ENCODE measurements at places on chromosomes 7 and 10.

GRCh38 chr7:67661-68395, 124.5 kb upstream of the FAM20C start:
- no peak for DNase-seq

DNA sequence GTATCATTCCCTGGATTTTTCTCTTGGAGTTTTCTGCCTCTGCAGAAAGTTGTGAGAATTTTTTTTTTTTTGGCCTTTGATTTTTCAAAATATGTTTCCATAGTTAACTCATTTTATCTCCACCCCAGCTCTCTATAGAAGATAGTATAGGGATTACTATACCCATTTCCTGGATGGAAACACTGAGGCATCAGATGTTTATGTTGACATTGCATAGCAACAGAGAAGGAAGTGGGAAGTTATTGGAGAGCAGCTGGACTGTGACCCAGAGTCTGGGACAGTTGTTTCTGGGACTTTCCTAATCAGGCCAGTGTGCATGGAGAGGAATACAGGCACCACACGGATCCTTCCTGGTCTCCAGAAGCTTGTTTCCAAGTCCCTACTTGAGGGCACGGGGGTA, 158.0 kb downstream of the CDH23 start:
- DNase-seq: no peak

DNA sequence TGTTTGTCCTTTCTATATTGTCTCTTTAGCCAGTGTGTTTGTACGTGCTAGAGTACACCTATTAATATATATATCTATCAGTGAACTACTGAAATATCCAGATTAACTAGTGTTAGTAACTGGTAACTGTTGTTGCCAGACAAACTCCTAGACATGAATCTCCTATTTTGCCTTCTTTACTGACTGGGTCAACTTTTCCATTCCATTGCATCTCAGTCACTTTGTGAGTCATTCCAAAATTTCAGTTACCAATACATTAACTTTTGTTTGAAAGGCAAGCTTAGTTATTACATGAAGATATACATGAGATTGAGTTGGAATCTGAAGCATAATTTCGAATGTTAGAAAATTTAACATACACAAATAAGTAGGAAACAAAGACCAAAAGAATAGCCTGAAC, 51.4 kb downstream of the BTAF1 start:
- DNase-seq: no peak

DNA sequence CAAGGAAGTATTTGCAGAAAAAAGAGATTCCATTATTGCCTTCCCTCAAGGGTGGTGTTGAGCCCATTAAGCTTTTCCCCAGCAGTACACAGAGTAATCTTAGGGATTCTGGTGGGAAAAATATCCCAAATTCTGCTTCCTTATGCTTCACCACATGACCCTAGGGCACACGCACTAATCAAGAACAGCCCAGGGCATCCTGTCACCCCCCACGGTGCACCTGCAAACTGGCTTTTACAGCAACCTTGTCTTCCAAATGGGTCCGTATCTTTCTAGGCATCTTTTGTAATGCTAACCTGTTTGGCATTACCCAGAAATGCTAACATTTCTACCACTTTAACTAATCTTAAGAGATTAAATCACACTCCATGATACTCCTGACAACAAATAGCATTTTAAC, 926 bp upstream of the C7orf33 start:
- DNase-seq: no peak

DNA sequence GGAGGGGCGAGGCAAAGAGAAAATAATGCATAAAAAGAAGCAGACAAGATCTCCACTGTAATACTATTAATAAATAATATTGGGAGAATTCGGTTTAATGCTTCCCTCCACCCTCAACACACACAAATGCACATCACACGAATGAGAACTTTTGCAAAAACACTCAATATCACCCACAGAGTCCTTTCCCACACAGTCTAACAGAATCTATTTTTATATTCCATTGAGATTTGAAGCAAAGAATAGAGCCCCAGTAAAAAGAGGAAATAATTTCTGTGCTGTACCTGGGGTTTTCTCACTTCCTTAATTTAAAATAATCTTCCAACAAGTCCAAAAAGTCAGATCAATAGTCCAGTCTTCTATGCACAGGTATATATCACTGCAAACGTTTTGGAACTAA, 17.0 kb downstream of the PIK3AP1 start:
- no peak for DNase-seq

DNA sequence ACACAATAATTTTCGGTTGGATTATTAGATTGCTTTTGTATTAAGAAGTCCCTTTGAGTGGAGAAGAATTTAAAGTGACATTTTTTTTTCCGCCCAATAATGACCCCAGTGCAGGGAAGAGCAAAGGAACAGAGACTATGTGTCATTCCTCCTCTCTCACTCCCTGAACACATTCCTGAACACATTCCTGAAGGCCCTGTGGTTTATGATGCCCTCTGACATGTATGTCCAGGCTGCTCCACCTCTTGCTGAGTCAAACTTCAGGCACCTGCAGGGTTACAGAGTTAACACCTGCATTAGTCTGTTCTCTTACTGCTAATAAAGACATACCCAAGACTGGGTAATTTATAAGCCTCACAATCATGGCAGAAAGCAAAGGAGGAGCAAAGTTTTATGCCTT, 704.0 kb upstream of the LRRN3 start:
- no peak for DNase-seq

- no peak for DNase-seq
These were observed 21.0 kb upstream of the EIF5AL1 start for GRCh38 chr10:79491143-79491835.

GRCh38 chr7:90269163-90269562, 24.2 kb downstream of the CFAP69 start:
- DNase-seq: no peak

DNA sequence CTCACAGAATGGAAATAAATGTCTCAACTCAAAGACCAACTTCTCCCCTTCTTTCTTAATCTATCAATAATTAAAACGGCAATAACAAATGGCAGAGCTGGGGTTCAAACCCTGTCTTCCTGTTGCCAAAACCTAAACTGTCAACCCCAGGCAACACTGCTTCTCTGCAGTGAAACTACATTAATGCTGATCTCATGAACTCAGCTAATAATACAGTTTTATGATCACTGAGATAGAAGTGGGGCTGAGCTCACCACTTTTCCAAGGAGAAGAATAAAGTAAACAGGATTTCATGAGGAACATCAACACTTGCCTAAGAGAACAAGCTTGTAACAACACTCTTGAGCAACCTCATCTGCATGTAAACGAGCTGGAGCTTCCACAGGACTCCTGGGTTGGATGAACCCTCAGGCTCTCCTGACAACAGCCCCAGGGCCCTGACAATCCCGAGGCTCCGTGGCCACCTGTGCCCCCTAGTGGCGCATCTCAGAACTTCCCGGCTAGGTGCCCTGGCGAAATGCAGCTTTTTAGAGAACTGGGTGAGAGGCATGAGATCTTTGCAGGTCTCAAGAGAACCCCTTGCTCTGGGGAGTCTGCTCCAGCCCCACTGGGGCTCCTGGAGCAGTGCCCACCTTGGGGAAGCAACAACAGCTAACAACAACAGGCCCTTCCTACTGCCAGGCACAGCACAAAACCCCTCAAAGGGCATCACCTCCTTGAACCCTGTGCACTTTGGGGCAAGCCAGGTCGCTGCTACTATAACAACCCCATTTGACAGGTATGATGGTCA, 169.3 kb downstream of the SH3PXD2A start:
- peak; percentile 85 for DNase-seq

DNA sequence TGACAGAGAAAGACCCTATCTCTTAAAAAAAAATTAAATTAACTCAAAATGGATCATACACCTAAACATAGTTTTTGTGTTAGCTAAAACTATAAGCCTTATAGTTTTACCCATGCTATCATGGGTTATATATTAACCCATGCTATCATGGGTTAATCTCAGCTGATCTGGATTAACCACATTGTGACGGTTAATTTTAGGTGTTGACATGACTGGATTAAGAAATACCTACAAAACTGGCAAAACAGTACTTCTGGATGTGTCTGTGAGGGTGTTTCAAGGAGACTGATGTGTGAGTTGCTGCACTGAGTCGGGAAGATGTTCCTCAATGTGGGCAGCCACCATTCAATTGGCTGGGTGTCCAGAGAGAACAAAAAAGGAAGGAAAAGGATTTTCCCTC, 44.3 kb upstream of the FXYD4 start:
- no peak for DNase-seq

- DNase-seq: no peak
These were observed 7.8 kb downstream of the MYL7 start for GRCh38 chr7:44133295-44133694.

GRCh38 chr7:43179393-43179792, 66.9 kb downstream of the HECW1 start:
- no peak for DNase-seq

DNA sequence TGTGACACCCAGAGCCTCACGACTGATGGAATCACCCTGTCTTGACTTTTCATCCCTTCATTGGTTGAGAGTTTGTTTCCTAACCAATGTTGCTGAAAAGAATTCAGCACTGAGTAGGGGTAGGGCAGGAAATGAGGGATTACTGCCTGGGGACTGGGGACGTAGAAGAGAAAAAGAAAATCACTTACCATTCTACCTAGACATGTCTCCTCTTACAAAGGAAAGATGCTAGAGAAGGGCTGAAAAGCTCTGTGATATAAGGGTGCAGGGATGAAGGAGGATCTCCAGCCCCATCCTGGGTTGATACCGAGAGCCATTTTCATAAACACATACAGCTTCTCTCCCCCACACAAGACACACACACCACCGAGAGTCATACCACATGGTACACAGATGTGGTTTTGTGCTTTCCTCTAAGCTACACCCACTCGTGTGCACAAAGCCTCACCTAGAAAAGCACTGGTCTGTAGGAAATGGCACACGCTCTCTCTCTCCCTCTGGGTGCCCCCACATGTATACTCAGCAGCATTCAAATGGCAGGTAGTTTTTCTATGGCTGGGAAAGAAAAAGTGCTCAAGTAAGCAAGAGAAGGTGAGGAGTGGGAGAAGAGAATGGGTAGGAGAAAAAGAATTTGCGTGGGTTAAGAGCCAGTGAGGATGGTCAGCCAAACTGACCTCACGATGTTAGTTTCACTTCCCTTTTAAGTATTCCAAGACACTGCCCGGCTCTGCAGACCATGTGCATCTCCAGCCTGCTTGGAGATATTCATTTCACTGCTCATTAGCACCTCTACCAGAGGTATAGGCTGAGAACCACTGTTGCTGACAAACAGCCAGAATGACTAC, 85.8 kb downstream of the CALD1 start:
- no peak for DNase-seq

DNA sequence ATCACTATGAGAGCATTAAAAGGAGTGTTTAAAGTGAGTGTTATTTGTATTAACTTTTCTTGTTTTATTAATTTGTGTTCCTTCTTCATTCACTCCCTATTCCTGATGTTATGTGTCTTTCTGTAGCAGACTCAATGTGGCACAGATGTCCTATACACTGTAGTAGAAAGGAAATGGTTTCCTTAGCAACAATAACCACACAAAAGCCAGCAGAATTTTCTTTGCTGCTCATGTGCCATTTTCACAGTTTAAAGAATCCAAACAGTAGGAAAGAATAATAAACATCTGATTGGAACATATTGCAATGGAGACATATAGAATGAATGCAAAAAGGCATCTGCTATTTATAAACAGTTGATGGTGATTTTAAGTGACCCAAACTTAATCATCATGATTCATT, 763.6 kb downstream of the PHTF2 start:
- no peak for DNase-seq

GRCh38 chr7:133950855-133951254, 176.3 kb upstream of the LRGUK start:
- no peak for DNase-seq

DNA sequence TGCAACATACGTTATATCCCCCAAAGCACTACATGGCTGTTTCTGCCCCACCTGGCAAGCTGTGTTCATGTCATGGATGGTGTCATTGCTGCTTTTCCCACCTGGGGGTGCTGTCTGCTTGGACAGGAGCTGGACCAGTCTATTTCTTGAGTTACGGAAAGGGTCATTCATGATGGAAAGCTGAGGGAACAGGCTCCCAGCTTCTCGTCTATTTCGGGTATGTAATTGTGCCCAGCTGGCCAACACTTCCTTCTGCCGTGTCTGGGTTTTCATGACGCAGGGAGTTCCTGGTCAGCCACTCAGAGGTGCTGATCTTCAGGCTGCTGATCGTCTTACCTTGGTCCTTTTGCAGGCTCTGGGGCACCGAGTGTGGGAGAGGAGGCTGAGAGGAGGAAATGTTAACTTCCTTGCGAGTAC, 8.6 kb downstream of the BTBD16 start:
- DNase-seq: peak; percentile 51

- no peak for DNase-seq
These were observed 503.0 kb downstream of the CNTNAP2 start for GRCh38 chr7:146619641-146620040.

- DNase-seq: no peak
These were observed 27.5 kb upstream of the EZH2 start for GRCh38 chr7:148911626-148912025.

DNA sequence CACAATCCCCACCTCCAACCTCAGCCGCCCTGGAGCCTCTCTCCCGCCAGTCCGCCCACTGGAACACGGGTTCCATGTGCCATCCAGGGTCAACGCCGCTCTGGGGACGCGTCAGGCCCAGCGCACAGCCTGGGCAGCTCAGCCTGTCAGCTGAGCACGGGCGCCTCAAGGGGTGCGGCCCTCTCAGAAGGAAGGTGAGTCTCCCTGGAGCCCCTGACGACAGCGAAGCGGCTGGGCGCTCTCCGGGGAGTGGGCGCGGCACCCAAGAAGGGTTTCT, 1.2 kb upstream of the SLC18A3 start:
- no peak for DNase-seq

DNA sequence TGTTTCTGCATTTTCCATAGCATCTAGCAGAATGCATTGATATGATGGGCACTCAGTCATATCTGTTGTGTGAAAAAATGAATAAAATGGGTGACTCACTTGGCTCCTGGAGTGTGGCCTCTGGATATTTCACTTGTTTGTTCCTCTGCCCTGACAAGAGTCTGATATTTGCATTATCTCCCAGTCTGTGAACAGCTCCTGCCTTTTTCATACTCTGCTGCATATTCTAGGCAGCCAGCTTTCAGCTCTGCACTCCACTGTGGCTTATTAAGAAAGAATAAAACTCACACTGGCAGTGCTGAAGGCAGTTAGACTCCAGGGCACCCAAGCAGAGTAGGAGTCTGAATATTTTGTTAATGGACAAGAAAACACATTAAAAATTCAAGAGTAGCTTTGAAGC, 623.9 kb downstream of the SORCS1 start:
- DNase-seq: no peak

GRCh38 chr7:35630024-35630972, 64.6 kb downstream of the HERPUD2 start:
- no peak for DNase-seq
